ENCODE measurements at places on chromosomes 2 and 18. TPM values are rescaled to one million over a fixed set of nuclear protein-coding genes. Genes with fewer than 3 reads are reported as not detected.

- DNase-seq, result no peak
Measured at GRCh38 chr18:48754993-48755473, 195.7 kb downstream of the SMAD7 start.

DNA sequence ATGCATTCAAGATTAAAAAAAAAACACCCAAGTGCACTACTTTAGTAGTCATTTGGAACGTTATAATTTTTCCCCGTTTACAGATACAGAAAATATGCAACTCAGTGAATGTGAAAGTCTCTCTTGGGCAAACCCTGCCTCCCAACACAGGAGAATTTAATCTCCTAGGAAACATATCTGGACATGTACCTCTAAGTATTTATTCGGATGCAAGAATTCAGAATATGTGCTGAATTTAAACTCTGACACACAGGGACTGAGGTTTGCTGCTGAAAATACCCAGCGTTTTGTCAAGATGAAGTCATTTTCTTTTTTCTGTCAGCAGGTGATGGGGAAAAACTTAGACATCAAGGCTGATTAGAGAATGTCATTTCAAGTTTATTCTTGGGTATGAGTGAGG lies 105.4 kb downstream of the ACKR3 start:
- DNase-seq, result no peak

DNA sequence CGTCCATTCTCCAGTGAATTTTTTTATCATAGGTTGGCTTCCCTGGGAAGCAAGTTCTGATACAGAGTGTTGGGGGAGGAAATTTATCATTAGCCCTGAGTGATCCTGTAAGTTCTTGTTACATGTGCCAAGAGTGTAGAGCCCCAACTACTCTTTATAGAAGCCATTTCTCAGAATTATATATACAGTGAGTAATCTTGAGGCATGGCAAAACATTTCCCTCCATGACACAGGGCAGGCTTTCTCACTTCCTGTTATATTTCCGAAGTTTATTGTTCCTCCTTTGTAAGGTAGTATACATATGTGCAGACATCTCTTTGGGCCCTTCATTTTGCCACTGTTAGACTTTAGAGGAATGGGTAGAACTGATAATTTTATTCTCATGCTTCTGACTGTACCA lies 484.7 kb upstream of the NRXN1 start:
- no peak for DNase-seq

SLC8A1 gene
- 14.3 TPM for total RNA-seq

DNA sequence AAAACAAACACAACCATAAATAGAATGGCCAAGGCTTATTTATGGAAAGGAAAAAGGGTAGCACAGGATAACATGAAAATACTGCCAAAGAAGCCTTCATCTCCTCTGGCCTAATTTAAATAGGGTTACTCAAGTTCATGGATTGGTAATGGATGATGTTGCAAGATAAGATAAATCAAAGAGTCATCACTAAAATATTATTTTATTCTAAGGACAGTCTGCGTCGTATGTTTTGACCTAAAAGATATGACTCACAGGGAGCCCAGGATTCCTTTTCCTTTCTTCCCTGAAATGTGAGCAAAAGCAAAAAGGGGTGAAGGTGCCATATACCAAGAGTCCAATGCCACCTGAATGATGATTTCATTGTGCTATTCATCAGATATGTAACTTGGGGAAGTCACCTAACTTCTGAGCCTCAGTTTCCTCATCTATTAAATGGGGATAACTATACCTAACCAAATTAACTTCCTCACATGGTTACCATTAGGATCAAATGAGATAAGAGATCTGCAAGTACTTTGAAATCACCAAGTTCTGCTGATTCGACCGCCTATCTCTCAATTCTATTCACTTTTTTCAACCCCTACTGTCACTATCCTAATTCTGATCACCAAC lies 137.7 kb downstream of the THADA start:
- DNase-seq, result no peak

GRCh38 chr2:239171643-239172042 lies 229.2 kb downstream of the HDAC4 start:
- no peak for DNase-seq

AKAIN1 gene
- 0.75 TPM for total RNA-seq

CFC1 gene
- total RNA-seq, result not detected
